Kidney tubule cell (primary cell): ENCODE measurements at places on chromosomes 5 and 9.

DNA sequence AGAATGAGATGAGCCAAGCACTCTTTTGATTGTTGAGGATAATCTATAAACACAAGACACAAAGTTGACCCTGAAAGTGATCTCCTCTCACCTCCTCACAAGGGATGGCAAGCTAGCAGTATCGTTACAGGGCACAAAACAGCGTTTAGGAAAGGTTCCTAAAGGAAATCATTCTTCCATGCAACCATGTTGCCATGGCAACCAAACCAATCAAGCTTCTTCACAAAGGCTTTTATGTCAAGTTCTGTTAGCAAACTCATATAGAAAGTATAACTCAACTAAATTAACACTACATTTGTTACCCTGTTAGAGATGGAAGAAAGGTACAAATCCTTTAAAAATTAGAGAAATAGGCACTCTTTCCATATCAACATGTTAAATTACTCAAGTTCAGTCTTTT, 1016.8 kb upstream of the DMAC1 start:
- DNase-seq, result peak; percentile 66

DNA sequence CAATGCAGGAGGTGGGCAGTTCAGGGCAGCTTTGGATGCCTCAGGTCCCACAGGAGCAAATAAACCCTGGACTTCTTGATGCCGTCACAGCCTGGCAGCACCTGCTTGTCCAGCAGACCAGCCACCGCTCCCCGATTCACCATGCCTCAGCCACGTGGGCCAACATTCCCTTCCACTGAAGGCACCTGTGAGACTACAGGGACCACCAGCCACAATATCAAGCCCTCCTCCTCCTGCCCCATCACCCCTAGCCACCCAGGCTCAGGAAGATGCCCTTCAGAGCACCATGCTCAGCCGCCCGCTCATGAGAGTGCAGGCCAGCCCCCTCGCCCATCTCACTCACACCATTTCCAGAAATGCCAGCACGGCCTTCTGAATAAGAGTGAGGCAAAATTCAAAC, 234.7 kb downstream of the SYK start:
- DNase-seq, result no peak

GRCh38 chr9:135310134-135310533, 169.4 kb upstream of the PPP1R26 start:
- DNase-seq, result no peak

DNA sequence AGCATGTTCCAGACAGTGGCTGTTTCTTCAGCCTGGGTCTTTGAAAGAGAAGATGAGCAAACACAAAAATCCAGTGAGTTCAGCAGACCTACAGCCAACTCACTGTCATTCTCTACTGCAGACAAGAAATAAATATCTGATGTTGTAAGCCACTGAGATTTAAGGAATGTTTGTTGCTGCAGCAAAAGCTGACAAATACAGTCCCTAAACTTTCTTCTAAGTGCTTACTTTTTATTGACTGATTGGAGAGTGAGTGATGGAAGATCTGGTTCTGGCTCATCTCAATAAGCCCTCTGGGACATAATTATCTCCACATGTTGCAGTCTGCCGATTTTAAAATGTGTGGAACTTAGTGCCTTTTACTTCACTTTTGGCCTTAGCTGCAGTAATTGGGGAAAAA, 69.9 kb upstream of the LMNB1 start:
- DNase-seq, result no peak

- peak; percentile 77 for DNase-seq
Observed at GRCh38 chr9:85431339-85432102, 310.2 kb downstream of the AGTPBP1 start.

GRCh38 chr5:10719965-10720364, 41.1 kb downstream of the DAP start:
- peak; percentile 100 for DNase-seq

- no peak for DNase-seq
Observed at GRCh38 chr9:127905004-127905728, 5.8 kb upstream of the ST6GALNAC6 start.

- no peak for DNase-seq
Observed at GRCh38 chr5:126941403-126941802, 89.0 kb downstream of the MARCHF3 start.

GRCh38 chr9:97904725-97905124, 17.6 kb downstream of the TRMO start:
- DNase-seq, result no peak

GRCh38 chr5:80154749-80155148, 101.1 kb downstream of the SERINC5 start:
- DNase-seq, result no peak

GRCh38 chr5:167943343-167943742, 348.1 kb upstream of the WWC1 start:
- no peak for DNase-seq

GRCh38 chr5:137500615-137501225, 1.6 kb upstream of the SPOCK1 start:
- DNase-seq, result no peak

DNA sequence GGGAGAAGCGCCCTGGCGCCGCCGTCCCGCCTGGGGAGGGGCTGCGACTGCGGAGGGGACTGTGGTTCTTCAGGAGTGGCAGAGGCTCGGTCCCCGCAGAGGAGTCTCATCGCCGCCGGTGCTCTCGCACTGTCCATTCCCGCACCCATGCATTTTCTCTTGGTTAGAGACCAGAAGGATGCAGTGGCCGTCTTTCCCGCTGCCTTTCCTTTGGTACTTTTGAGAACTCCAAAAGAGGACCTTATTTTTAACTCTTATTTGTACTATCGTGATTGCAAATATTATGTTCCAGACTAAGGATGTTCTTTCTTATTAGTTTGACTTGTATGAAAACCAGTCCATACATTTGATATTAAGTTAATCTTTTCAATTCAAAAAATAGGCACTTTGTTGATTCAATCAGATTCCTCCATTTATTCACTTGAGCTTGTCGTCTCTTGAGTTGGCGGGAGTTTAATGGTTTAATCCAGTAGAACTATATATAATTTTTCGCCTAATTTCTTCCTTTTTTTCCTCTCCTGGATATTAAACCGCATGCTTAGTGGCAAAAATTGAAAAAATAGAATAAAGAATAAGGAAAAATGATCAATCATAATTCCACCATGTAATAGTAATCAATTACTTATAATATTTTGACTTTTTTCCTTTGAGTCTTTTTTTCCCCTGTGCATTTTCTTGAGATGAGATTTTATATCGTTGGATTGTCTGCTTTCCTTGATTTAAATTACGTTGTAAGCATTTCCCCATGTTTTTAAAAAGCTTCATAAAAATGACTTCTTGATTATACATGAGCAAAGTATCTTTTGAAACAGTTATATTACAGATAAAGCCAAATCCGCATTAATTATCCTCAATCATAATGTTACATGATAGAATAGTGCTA, 861 bp downstream of the ZFYVE16 start:
- peak; percentile 71 for DNase-seq

- DNase-seq, result no peak
Observed at GRCh38 chr9:96177005-96177718, 124.8 kb downstream of the HSD17B3 start.

DNA sequence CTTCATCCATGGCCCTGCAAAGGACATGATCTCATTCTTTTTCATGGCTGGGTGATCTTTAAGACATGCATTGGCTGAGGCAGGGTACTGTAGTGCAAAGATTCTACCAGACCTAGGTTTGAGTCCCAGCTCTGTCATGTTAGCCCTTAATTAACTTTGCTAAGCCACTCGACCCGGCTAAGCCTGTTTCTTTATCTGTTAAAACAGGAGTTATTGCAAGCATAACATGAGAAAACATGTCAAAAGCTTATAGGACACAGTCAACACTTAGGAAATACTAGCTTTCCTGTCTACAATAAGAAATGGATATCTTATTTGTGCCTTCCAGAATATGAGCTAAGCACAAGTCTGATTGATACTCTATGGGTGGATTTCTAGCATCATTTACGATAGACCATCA, 92.6 kb downstream of the RASEF start:
- peak; percentile 33 for DNase-seq

- DNase-seq, result no peak
Observed at GRCh38 chr5:68960961-68961360, 132.9 kb upstream of the SLC30A5 start.

DNA sequence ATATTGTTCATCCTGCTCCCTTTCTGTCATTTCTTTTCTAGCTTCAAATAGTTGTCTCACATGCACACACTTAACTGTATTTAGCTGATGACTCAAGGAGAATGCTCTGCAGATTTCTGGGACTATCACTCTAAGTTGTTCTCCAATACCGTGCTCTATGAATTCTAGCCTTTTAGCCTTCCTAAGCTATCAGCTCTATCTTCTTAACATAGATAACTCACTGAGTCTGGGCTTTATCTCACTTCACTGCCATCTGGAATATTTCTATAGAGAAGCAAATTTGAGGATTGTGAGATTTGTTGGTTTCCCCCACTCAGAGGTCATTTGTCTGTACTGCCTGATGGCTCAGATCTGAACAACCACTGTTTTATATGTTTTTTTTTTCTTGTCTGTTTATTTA, 369.7 kb downstream of the TUSC1 start:
- DNase-seq, result no peak

DNA sequence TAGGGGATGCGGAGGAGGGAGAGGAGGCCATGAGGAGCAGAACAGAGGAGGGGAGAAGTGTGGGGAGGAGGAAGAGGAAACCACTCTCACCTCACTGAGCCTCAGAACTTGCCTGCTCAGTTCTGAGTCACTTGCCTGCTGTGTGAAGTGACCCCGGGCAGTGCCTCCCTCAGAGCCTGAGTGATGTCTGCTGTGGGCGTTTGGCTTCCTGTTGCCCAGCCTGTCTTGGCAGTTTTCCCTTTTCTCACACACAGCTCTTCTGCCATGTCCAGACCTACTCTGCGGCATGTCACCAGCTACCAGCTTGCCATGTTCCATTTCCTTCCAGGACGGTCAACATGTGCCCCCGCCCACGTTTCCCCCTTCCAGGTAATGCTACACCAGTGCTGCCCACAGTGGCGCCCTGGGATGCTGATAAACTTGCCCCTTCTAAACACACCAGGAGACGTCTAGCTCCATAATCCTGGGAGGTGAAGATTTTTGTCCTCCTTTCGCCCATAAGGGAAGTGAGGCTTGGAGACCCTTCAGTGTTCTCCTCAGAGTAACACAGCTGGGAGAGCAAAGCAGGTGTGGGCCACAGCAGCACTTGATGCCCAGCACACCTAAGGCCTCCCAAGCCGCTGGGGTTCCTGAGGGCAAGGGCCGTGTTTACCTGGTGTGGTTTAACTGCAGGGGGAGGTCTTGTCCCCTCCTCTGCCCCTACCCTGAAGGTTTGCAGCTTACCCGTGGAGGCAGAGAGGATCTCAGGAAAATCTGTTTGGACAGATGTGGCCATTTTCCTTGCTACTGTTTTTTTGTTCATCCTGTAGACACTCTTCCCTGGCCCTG, 63.8 kb upstream of the RNF130 start:
- peak; percentile 88 for DNase-seq

- DNase-seq, result no peak
Observed at GRCh38 chr9:133233681-133234432, 24.8 kb upstream of the OBP2B start.

DNA sequence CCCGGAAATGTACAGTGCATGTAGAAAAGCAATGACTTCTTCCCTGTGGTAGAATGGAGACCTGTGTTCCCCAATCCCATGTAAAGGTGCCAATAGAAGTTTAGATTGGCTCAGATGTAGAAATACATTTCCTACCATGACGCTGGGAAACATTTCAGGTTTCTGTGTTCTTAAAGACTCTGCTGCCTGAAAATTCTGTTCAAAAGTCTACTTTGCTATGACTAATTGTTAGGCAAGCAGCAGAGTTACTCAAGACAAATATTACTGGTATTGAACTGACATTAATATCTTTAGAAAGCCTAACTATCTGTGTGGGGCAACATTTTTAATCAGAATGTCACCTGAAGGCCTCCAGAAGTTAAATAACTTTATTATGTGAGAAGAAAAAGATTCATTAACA, 75.5 kb upstream of the ELL2 start:
- no peak for DNase-seq

- DNase-seq, result peak; percentile 77
Observed at GRCh38 chr5:151023651-151024050, 3.3 kb downstream of the GPX3 start.

GRCh38 chr9:78777747-78778146, 480.8 kb downstream of the PSAT1 start:
- DNase-seq, result no peak

DNA sequence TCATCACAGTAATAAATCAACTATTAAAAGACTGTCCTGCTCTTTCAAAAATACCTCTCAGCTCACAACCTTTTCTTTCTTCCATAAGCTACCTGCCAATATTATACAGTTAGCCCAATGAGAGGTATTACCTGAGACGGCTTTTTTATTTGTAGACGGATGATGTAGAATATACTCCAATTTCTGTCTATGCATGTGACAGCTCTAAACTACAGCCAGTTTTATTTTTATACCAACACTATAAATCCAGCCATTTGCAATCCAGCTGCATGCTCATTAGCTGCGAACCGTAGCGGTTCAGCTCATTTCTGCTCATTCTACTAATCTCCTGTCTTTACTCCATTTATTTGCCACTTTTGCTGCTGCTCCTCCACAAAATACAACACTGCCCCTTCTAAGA, 51.2 kb downstream of the TBCA start:
- no peak for DNase-seq

DNA sequence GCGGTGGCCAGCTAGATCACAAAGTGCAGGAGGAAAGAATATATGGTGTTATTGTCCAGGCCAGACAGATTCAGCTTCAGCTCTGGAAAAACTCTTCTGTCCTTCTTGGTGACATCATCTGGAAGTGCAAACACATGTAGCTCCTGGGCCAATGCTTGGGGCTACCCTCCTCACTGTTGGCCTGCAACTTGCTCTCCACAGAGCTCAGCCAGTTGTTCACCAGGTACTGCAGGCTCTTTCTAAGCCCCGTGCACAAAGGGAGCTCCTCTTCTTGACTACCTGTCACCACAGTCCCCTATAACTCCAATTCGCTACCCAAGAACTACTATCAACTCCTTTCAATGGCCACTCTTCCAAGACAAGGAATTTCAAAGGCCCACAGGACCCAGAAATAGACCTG, 1175.9 kb upstream of the CDH9 start:
- no peak for DNase-seq

- DNase-seq, result no peak
Observed at GRCh38 chr5:136128481-136128880, 4.2 kb upstream of the SMAD5 start.

DNA sequence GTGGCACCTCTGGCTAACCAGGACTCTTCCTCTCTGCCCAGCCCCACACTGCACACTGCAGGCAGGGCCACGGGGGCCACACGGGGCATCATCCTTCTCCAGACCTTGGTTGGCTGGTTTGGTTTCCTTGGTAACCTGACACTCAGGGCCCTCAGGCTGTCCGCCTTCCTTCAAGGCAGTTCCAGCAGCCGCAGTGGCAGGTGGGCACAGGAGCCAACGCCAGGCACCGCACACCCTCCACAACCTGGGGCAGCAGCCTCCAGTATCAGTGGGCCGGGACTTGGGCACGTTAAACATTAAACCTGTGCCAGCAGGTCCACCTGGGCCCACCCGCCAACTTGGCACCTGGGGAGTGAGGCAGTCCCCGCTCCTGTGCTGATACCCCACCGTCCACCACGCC, 1.9 kb downstream of the NPDC1 start:
- DNase-seq, result peak; percentile 29
